Astrocyte (in vitro differentiated cells and primary cell): ENCODE measurements at places on chromosomes 1 and 21. TPM values are rescaled to one million over a fixed set of nuclear protein-coding genes. Genes with fewer than 3 reads are reported as not detected.
A peak's percentile ranks its signal among the peaks of the same experiment; 100 is the strongest.

GRCh38 chr1:116286541-116286971 is 86.5 kb upstream of the ATP1A1 start:
- DNase-seq, result peak; percentile 52
- no peaks in the 10 kb centered on the region for H3K36me3 ChIP-seq
- no peak overlapping the region for H3K4me3 ChIP-seq
- no peak overlapping the region for H3K27ac ChIP-seq

GRCh38 chr1:151158326-151158725 is 1.9 kb downstream of the TNFAIP8L2 start:
- no peaks in the 10 kb centered on the region for H3K27me3 ChIP-seq
- H3K36me3 ChIP-seq, result peaks cover 12% of the 10 kb centered on the region
- H3K4me3 ChIP-seq, result no peak overlapping the region
- no peak for DNase-seq
- H3K4me1 ChIP-seq, result no peaks in the 10 kb centered on the region

DNA sequence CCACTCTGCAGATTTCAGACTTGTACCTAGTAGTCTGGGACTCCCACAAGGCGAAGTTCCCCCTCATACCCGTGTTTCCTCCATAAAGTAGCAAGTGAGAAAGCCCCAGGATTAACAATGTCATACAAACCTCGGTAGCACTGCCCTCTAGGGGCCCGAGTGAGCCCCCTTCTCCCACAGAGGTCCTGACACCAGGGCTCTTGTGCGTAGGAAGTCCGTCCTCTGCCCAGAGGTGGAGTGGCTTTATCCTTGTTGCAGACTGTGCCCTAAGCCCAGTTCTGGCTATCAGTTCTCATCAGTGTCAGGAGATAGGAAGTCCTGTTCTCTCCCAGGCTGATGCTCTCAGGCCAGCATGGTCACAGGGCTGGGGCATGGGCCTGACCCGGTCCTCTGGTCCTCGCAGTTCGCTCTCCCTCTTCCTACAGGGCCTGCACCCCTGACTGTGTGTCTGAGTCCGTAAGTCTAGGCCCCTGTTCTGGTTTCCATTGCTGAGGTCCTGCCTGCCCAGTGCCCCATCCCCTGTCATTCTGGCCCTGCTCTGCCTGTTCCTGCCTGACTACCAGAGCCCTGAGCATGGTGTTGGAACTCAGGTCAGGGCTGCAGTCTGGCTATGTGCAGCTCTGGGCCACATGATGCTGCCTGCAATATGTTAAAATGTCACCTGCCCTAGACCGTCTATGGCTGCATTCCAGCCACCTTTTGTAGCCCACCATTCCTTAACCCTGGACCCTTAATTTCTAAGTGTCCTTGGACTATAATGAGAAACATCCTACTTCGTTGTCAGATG is 285.6 kb downstream of the ASTN1 start:
- no peak overlapping the region for H3K27ac ChIP-seq
- H3K4me1 ChIP-seq, result no peaks in the 10 kb centered on the region
- H3K36me3 ChIP-seq, result no peaks in the 10 kb centered on the region
- no peak overlapping the region for H3K4me3 ChIP-seq
- H3K27me3 ChIP-seq, result no peaks in the 10 kb centered on the region

ATP5PO gene
- 163 and 171 TPM in 2 replicates for total RNA-seq

HES4 gene
- total RNA-seq, result 149 and 169 TPM in 2 replicates

KCNE1 gene
- 0.43 and 0.73 TPM in 2 replicates for total RNA-seq
